ENCODE measurements at places on chromosomes 1 and 21.
A peak's percentile ranks its signal among the peaks of the same experiment; 100 is the strongest.

DNA sequence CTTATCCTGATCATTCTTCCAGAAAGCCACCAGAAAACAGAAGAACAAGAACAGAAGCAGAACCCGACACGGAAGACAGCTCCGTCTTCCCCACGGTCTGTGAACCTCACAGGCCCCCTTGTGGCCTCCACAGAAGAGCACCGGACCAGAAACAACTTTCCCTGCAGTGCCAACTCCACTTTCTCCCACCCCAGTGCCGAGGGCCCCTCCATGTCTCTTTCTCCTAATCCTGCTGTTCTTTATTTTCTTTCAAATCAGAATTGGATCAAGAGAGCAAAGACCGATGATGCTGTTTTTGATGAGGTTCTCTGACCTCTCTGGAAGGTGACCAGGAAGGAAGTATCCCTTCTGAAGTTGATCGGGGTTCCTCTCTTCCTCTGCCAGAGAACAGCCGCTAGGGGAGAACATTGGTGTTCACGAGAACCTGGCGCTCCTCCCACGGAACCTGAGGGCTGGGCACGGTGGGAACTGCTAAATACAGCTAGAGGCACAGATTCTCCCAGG lies 58.9 kb upstream of the CTTNBP2NL start:
- DNase-seq, result no peak

DNA sequence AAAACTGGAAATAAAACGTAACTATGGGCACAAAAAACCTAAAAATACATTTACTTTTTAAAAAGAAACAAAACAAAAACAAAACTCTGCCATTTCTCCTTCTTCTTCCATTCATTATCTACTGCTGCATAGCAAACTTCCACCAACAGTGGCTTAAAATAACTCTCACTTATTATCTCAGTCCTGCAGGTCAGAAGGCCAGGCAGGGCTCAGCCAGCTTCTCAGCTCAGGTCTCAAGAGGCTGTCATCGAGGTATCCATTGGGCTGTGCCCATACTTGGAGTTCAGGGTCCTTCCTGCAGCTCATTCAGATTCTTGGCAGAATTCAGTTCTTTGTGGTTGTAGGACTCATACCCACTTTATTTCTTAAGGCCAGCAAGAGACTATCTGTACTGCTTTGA lies 352.7 kb upstream of the PLD5 start:
- DNase-seq, result no peak

DNA sequence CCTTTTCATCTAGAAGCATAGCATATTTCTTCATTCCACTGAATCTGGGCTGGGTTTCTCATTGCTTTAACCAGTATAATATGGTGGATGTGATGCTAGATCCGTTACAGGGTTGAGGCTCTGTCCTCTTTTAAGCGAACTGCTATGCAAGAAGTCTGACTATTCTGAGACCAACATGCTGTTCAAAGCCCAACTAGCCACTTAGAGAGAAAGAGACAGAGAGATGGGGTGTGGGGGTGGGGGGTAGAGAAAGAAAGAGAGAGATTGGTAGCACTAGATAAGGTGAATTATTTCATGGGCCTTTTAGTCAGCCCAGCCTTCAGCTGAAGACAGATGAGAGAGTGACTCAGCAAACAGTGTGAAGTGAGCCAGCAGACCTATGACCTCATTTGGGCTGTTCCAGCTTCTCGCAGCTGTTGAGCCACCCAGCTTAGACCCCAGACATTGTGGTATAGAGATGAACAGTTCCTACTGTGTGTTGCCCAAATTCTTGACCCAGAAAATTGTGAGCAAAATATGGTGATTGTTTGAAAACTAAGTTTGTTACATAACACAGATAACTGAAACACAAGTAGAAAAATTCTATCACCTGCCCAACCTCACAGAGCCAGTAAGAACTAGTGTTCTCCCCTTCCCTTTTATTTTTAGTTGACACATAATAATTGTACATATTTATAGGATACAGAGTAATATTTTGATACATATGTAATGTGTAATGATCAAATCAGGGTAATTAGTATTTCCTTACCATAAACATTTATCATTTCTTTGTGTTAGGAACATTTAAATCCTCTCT lies 40.7 kb upstream of the PRKACB start:
- peak; percentile 75 for DNase-seq

DNA sequence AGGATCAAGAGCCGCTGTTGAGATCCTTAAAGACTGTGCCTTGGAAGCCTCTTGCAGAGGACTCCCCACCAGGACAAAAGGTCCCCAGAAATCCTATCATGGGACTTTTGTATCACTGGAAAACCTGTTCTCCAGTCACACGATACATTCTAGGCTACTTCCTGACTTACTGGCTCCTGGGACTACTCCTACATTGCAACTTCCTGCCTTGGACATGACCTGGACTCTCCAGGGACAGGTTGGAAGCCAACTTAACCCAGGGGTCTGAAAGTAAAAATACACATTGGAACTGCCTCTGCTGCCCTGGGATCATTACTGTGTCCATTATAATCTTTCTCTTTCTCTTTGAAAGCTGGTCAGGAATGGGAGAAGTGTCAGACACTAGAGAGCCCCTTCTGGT lies 9.9 kb downstream of the PIGV start:
- DNase-seq, result no peak

GRCh38 chr21:15060543-15061175 lies 4.1 kb downstream of the NRIP1 start:
- no peak for DNase-seq

DNA sequence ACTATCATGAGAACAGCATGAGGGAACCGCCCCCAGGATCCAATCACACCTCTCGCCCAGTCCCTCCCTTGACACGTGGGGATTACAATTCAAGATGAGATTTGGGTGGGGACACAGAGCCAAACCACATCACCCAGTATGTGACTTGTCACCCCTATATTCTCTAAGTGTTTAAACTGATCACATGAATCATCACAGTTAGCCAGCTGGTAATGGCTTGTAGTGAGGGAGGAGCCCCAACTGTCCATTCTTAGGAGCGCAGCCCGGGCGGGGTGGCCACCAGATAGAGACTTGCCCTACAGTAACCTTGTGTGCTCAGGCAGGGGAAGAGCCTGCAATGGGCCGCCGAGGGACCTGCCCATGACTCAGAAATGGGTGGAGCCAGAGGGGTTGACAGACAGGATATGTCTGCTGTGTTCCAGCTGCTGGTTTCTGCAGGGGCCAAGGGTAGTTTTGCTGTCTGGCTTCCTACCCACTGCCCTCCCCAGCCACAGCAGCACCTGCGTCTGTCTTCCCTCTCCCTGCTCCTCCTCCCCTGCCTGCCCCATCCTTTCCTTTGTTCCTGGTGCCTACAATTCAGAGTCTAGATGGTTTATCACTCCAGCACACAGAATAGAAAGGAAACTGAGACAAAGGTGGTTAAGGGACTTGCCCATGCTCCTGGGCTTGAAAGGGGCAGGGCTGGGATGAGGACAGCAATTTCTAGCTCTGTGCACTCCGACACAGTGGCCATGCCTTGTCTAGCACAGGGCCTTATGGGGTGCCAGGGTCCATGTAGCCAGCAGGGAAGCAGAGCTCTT lies 9.2 kb downstream of the ABCG1 start:
- peak; percentile 13 for DNase-seq

DNA sequence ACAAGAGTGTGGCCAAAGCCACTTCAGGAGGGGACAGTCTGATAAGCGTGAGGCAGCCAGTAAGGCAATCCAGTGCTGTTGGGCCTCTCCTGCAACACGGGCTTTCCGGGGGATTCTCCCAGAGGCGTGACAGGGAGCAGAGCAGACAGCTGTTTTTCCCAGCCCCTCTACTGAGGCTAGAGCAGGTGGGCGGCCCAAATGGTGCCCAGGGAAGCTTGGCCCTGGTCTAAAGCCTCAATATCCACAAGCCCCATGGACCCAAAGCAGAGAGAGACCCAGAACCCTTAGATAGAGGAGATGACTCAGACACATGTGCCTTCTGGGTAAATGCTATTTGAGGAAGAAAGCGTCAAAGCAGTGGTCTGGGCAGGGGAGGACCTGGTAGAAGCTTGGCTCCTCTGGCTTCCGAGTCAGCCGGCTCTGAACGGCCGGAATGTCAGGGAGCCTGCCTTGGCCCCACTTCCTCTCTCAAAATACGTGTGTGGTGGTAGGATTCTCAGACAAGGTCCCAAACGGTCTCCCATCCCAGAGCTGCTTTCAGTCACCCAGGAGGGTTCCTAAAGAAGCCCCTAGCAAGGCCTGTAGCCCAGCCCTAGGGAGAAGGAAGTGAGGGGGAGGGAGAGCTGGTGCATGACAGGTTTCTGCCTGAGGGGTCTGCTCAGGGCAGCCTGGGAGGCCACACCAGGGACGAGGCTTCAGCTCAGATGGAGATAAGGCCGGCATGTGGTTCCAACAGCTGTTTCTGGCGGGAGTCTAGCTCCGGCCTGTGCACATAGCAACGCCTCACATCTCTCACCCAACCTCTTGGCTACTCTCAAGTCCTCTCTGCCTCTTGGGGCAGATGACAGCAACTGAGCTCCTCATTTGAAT lies 28.8 kb downstream of the PIK3C2B start:
- DNase-seq, result no peak

- no peak for DNase-seq
Observed at GRCh38 chr1:24526045-24526444, 23.4 kb downstream of the RCAN3 start.

GRCh38 chr1:117267232-117267774 lies 56.6 kb upstream of the VTCN1 start:
- no peak for DNase-seq

DNA sequence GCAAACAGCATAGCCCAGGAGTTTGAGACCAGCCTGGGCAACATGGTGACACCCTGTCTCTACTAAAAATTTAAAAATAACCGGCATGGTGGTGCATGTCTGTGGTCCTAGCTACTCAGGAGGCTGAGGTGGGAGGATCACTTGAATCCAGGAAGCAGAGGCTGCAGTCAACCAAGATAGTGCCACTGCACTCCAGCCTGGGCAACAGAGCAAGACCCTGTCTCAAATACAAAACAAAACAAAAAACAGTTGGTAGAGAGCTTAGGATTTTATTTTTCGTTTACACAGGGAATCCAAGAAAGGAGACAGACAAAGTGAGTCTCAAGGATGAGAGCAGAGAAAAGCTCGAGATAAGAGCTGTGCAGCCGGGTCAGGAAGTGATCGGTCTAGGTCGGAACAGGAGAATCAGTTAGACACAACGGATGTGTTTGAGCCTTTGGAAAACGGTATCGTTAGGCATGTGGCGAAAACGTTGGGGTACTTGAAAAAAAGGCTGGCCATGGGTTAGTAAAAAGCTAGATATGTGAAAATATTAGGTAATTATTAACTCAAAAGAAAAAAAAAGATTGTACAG lies 1.7 kb upstream of the MIB2 start:
- no peak for DNase-seq

DNA sequence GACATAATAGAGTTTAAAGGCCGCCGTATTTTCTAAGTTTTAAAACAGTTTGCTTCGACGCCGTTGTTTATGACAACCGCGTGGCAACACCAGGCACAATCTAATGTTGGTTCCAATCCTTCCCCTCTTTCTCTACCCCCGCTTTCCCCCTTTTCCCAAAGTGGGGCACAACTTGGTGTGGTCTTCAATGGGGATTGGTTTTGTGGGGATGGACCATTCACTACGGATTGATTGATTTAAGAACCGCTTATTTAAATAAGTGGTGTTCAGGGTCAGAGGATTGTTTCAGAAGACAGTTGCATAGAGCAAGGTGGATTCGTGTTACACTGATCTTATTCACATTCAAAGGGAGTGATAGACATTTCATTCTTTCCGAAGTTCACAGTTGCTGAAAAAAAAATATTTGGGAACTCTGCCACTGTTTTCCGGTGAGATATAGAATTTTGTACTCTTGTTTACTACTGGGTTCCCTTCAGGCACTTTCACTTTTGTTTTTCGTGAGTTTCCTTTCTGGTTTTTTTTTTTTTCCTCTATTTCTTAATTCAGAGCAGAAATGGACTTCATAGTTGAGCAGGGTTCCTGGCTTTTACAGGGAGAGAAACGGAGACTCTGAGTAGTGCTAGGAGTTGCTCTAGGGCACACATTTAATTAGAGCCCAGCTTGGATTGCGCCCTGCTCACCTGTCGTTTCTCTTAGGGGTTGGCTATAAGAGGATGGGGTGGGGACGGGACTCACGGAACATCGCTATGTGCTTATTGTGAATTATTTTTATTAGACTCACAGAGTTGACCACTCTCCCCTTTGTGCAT lies 79.6 kb upstream of the AK4 start:
- DNase-seq, result no peak

DNA sequence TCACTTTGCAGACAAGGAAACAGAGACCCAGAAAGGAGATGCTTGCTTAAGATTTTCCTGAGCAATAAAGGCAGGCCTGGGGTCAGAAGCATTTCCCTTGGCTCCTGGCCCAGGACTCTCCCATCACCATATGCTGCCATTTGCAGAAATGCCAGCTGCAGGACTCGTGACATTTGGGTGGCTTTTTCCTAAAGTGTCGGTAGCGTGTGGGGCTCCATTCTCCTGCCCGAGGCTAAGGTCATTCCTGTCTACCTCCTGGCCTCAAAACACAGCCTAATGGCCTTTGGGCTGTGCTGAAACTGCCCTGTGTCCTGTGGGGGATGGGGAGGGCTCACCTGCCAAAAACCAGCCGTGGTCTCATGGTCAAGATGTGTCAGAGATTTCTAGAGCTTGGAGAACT lies 216.1 kb upstream of the EDN2 start:
- no peak for DNase-seq

DNA sequence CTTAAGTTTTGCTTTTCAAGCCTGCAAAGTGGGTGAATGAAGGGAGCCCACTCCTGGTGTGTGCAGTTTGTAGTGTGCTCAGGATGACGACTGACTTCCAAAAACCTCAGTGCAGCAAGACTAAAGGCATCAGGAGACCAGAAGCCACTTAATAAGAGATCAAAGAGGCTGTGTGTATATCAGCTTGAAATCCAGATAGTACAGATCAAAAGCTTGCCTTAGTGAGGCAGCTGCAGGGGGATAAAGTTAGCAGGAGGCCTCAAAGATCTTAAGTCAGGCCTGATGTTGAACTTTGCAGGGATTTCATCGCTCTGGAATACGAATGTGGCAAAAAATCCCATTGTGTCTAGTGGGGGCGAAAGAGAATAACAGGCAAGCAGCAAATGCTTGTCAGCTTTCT lies 99.8 kb downstream of the PATJ start:
- DNase-seq, result no peak

DNA sequence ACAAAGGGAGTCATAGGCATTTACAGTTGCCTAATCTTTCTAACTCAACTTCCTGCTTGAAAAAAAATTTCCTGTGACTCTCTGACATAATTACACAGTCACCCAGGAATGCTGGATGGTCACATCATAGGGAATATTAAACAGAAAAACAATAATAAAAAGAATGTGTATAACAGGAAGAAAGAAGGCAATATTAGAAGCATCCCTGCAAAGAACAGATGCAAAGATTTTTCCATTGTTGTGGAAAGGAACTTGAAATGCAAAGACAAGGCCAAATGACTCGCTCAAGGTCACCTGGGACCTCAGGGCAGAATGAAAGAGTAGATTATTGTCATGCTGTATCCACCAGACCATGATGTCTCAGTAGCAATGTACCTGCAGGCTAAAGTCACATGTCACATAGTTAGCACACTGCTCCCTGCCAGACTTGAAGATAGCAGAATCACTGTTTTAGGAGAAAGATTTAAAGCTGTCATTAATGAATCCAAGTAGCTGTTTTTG lies 184.3 kb downstream of the CYYR1 start:
- DNase-seq, result peak; percentile 44

All from non-pigmented ciliary epithelial cell (primary cell).